SIG-M5 (cell line): ENCODE measurements at places on chromosomes 16 and 17.

- DNase-seq: no peak
Measured at GRCh38 chr17:70357190-70357589, 187.9 kb downstream of the KCNJ2 start.

DNA sequence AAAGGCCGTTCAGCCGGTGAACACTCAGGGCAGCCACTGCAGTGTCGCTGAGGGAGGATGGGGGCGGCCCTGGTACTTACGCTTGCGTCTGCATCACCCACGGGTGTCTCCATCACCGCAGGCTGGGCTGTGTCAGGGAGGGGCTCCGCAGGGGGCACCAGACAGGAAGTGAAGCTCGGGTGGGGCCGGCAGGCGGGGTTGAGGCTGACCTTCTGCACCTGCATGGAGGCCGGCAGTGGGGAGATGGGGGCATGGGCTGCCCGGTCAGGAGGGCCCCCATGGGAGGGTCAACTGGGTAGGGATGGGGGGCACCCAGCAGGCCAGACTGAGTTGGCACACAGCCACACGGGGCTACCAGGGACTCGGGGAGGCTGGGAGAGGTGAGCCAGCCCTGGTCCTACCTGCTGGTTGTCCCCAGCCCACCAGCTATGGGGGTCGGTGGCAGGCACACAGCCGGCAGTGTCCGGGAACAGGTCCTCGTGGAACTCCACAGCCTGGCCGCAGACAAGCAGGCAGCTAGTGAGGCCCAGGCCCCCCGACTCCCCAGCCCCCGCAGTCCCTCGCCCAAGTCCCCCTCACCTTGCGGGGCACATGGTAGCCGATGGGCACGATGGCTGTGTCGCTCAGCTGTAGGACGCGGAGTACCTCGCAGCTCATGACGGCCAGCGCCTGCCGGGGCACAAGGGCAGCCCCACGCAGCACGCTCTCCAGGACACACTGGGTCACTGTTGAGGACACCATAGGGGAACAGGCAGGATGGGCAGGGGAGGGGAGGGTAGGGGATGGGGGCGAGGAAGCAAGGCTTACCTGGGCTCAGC lies 7.2 kb upstream of the VASN start:
- no peak for DNase-seq

- no peak for DNase-seq
Measured at GRCh38 chr16:35908942-35909341, 2449.5 kb downstream of the TP53TG3F start.

GRCh38 chr16:19127674-19128131 lies 13.9 kb downstream of the ITPRIPL2 start:
- DNase-seq: no peak

DNA sequence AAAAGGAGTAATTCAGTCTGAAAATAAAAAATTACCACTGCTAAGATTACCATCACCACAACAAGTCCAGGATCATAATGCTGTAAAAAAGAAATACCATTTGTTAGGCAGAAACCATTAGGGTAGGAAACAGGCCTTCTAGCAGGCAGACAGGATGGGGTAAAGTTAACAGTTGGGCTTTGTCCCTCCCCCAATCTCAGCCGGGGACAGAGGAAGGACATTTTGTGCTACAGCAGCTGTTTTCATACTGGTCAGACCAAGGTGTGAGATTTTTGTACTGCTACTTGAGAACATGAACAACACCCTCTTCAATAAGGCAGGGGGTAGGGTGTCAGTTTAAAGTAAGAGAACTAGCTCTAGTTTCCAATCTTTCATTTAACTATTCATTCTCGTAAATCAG lies 49.2 kb upstream of the ITGA2B start:
- DNase-seq: no peak

GRCh38 chr17:31916491-31917064 lies 15.1 kb upstream of the UTP6 start:
- no peak for DNase-seq

- no peak for DNase-seq
Measured at GRCh38 chr17:48546137-48546923, 1.4 kb upstream of the HOXB2 start.

- no peak for DNase-seq
Measured at GRCh38 chr17:63573634-63574033, 23.4 kb downstream of the DCAF7 start.

- DNase-seq: no peak
Measured at GRCh38 chr17:45408611-45409421, 23.9 kb downstream of the ARHGAP27 start.

- no peak for DNase-seq
Measured at GRCh38 chr17:73122953-73123605, 30.6 kb upstream of the SLC39A11 start.

DNA sequence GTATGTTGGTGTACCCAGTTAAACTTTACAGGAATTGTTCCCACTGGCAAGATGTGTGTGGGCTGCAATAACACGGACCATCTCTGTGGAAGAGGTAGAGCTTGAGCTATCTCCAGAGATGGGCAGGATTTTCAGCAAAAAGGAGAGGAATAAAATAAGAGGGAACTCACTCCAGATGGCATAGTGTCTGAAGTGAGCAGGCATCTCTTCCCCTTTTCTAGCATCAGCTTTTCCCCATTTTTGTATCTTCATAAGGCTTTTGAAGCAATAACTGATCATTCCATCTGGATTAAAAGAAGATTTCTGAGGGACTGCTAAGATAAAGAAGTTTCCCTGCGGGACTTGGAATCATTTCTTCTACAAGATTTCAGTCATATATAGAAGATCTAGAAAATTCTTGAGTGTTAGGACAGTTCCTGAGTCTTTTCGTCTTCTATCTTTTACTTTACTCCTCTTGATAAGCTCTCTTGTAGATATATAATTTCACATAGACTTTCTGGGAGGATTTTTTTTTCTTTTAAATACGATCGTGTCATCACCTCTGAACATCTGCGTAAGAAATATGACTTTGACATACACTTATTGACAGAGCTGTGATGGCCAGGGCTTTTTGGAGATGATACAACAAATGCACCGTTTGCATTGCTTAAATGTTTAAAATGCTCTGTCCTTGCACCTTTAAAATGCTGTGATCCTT lies 2.1 kb downstream of the CPD start:
- DNase-seq: no peak

GRCh38 chr16:66357523-66357928 lies 9.0 kb upstream of the CDH5 start:
- no peak for DNase-seq

GRCh38 chr17:59423137-59423724 lies 91.8 kb downstream of the YPEL2 start:
- no peak for DNase-seq

DNA sequence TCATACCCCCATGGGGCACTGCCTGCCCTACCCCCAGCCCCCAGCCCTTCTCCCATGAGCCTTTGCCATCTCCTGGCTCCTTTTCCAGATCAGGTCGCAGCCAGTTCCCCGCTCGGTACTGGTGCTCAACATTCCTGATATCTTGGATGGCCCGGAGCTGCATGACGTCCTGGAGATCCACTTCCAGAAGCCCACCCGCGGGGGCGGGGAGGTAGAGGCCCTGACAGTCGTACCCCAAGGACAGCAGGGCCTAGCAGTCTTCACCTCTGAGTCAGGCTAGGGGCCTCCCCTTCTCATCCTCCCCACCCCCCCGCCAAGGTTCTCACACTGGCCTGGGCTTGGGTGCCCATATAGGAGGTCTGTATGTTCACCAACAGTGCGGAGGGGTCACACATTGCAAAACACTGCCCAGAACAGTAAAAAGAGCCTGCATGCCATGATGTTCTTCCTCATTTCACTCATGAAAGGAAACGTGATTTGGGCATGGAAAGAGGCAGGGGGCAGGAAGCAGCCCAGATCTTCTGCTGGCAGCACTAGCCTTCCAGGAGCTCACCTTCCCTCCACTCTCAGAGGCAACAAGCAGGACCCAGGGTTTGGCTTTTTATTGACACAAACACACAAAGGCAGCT lies 7.5 kb downstream of the IFI35 start:
- no peak for DNase-seq

GRCh38 chr16:25633549-25633948 lies 58.2 kb upstream of the HS3ST4 start:
- no peak for DNase-seq

GRCh38 chr16:57640612-57641011 lies 12.2 kb downstream of the ADGRG1 start:
- DNase-seq: no peak

DNA sequence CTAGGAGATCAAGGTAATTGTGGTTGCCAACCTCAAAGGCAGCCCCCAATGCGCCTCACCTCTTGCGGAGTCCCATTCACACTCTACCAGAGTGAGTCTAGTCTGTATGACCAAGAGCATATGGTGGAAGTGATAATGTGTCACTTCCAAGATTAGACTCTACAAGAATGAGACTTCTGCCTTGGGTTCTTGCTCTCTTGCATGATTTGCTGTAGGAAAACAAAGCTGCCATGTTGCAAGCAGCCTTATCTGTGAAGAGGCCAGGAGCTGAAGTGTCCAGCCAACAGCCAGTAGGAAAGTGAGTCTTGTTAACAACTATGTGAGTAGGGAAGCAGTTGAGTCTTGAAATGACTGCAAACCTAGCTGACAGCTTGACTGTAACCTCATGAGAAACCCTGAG lies 3.4 kb downstream of the TERF2 start:
- DNase-seq: no peak

GRCh38 chr17:66654106-66654740 lies 180.7 kb upstream of the CACNG5 start:
- DNase-seq: no peak

DNA sequence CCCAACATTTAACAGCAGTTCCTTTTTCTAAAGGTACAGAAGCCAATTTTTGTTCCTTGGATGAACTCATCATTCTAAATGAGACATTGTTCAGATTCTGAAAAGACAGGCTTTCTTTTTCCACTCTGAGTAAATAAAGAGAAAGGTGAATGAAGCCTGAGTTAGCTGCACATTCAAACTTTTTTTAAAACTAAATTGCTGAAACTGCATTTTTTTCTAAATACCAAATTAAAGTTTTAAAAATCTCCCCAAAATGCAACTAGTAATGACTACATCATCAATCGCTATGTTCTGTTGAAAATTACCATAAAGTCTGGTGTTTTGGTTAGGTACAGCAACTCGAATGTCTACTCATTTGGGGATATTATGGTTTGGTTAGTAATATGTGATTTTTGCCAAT lies 9.8 kb downstream of the SCO1 start:
- no peak for DNase-seq

- no peak for DNase-seq
Measured at GRCh38 chr17:72592967-72593325, 472.1 kb downstream of the SOX9 start.

DNA sequence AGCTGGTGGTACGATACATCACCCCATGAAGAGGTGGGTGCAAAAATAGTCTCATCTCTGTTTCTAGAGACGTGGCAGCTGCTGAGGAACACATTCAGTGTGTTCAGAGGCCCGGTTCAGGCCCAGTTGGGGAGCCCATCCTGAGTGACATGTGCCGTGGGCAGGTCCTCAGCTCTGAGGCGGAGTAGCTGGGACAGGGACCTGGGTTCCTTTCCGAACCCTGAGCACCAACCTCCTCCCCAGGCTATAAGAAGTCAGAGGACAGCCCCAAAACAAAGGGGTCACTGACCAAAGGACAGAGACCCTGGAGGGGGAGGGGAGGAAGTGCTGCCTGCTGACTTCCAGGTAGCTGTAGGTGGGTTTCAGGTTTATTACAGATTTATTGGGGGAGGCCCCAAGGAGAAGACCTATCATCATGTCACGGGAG lies 5.1 kb downstream of the LDHD start:
- DNase-seq: no peak

- no peak for DNase-seq
Measured at GRCh38 chr17:30271102-30271501, 20.6 kb downstream of the BLMH start.

DNA sequence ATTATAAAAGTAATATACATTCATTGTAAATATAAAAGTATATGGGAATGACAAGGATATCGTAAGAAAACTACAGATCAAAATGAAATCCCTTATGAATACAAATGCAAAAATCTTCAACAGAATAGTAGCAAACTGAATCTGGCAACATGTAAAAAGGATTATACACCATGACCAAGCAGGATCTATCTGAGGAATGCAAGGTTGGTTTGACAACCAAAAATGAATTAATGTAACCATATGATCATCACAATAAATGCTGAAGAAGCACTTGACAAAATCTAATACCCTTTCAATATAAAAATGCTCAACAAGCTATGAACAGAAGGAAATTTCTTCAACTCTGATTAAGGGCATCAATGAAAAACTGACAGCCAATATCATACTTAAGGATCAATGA lies 48.8 kb downstream of the NDEL1 start:
- DNase-seq: no peak

DNA sequence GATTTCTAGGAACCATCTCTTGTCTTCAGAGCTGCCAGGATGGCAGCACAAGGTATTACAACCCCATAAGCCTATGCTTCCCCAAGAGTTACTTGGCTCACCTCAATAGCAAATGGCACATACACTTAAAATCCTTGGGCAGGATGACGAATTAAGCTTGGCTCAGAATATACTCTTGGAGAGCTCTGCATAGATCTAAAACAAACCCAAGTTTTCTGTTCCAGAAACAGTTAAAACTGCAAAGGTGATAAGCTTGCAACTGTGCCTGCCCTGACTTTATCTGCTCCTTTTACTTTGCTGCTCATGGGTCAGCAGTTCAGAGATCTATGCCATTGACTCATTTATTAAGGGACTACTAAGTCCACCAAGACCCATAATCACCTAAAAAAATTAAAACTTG lies 26.1 kb downstream of the XPO6 start:
- DNase-seq: no peak

GRCh38 chr16:64696866-64697265 lies 425.0 kb downstream of the CDH11 start:
- DNase-seq: no peak

DNA sequence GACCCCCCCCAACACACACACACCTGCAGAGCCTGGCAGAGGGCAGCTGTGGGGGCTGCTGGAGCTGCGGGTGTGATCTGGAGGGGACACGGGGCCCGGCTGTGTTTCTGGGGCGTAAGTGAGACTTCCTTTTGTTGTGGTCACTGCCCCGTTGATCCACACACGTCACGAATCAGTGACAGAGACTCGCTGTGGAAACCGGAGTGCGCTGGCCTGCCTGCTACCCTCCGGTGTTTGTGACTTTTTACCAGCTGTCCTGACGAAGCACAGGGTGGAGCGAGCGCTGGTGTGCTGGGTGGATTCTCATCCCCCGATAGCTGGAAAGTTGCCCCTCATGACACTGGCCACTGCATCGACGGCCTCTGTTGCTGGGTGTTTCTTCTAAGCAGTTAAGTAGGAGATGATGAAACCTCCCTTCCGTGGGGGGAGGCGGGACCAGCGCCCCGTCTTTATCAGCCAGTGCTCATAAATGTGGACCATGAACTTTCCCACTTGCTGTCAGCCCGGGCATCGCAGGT lies 2.3 kb downstream of the METRNL start:
- DNase-seq: no peak

GRCh38 chr17:56679115-56679776 lies 85.7 kb downstream of the NOG start:
- DNase-seq: no peak
